GM04504 (cell line): ENCODE measurements at places on chromosomes 1 and 21.

DNA sequence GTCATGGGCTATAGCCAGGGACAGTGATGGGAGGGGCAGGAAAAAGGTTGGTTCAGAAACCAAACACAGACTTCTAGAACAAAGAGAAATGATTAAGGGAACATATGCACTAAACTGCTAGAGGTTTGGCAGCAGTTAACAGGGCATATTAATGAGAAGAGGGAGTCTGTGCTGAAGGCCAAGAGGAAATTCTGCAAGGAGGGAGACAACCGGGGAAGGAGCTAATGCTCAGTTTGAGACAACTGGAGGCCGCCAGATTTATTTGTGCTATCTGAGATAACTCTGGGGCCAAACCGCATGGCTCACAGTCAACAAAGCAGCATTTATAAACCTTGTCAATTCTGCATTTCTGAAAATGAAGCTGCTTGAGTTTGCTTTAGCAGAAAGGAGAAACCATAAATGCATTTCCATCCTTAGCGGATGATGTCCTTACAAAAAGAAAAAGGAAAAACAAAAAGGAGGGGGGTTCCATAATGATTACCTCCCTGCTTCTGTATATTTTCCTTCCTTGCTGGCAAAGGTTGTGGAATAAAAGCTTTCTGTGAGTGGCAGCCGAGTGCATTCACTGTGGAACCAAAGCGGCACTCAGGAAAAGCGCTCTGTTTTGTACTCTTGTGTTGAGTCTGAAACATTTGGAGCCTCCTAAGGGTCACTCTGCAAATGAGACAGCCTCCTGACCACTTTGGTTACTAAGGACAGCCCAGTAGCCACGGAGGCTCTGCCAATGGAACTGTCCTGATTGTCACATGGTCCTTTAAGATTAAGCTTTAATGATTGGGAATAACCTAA is 70.3 kb downstream of the SIM2 start:
- no peak for DNase-seq

- peak; percentile 60 for DNase-seq
These were observed 86.8 kb upstream of the ARHGAP29 start for GRCh38 chr1:94324178-94324544.

GRCh38 chr1:219927956-219928790 is at the start of gene SLC30A10:
TSS of gene SLC30A10 (minus strand) at chr1:219928557. CDS start at chr1:219928440, 117 bp downstream.
- DNase-seq: no peak

DNA sequence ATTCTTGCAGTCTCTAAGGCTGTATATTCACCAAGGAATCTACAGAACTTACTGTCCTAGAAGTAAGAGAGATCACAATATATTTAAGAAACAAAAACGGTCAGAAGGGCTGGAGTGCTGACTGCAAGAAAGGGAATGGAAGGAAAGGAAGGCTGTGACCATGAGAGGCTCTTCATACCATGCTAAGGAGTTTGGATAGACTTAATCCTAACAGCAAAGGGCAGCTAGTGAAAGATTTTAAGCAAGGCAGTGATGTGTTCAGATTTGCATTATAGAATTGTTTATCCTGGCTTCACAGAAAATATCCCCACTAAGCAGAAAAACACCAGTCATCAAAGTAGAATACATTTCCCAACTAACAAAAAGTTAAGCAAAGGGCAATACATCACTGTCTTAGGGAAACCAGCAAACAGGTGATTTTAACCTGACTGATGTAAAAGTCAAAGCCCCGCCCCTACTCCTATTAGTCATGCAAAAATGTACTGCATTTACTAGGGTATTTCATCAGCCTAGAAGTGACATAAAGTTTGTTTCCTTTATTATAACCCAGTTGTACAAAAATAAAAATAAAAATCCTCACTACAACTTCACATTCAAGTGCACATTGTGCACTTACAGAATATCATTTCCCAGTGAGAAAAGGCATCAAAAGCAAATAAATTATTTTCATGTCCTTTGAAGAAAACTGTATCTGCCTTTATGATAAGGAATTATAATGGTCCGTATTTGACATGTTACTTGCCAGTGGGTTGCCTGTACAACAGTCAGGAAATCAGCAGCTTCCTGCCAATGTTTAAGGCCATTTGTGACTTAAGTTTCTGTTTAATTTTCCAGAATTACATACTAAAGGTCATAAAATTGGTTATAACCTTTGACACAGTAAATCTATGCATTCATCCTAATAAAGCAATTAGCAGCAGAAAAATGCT is 17.2 kb downstream of the JAK1 start:
- DNase-seq: no peak

GRCh38 chr1:178137238-178137637 is 43.3 kb downstream of the RASAL2 start:
- DNase-seq: no peak
